DND-41 (cell line): ENCODE measurements at places on chromosomes 3 and 15.

DNA sequence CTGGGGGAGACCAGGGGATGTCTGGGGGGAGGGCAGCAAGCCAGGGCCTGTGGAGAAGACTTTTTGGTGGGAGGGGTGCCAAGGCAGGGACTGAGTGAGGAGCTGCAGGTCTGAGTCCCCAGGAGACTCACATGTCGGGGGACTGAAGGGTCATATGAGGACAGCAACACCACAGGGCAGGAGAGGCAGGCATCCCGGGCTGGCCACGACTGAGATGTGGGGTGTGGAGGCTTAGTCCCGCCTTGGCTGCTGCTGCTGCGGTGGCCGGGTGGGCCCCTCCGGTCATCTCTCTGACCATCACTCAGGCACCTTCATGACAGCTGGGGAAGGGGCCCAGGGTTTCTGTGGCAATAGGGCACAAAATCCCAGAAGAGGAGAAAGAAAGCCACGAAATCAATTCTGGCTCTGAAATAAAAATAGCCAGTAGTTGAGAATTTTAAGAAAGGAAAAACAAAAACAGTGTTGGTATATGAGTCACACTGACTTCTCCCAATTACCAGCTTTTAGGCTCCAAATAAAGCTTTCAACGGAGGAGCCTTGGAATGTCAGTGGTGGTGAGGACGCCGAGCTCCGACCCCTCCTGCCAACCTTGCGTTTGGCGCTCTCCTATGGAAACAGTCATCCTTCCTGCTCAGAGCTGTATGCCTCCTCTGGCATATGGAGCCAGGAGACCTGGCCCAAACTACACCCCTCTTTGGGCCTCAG is 52.9 kb upstream of the ITGA11 start:
- no peak for DNase-seq

DNA sequence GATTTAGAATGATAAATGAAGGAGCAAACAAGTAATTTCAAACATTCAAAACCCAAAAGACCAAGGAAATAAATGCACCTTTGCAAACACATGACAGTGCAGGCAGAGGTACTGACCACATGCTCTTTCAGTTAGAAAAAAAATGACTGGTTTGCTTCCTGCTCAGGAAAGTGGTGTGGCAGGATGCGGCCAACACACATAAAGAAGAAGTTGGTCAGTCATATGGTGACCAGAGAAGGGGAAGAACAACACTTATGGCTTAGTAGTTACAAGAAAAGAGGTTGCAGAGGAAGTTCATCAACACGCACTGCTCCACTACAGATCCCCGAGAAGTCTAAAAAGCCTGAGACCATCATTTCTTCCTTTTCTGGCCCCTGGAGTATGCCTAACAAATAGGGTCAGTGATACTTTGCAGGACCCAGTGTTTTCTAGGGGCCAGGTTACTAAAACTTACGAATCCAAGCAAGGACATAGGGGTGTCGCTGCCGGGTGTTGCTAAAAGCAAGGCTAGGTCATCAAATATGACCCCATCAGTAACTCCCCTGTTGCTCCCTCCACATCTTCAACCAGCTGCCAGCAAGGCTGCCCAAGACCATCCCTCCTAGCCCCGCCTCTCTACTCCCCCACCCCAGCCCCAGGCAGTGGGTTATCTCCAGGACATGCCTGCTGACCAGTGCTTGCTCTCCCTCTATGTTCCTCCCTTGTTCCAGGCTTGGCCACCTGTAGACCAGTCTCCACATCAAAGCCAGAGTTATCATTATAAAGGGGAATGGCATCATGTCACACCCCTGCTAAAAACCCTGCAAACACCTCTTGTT is 11.2 kb downstream of the ATP8B4 start:
- DNase-seq = no peak

GRCh38 chr15:39125226-39125625 is 455.7 kb upstream of the THBS1 start:
- DNase-seq = no peak

DNA sequence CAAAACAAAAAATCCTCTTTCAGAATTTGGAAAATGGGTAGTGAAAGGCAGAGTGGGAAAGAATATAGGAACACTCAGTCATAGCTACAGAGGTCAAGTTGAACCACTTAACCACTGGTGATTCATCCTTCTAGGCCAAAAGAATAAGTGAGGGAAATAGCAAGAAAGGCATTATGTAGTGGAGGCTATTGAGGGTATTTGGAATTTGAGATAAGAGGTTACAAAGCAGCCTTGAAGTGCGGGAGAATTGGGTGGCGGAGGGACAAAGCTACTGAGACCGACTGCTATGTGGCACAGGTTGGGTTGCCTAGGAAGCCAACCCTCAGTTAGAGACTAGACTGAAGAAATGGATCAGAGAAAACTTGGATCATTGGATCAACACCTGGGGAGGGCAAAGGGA is 109.5 kb downstream of the SYNPR start:
- no peak for DNase-seq

- no peak for DNase-seq
Measured at GRCh38 chr3:171086914-171087313, 60.4 kb upstream of the SLC2A2 start.

GRCh38 chr3:152183473-152183872 is 85.3 kb upstream of the MBNL1 start:
- DNase-seq = peak; percentile 70

GRCh38 chr15:100783760-100784492 is 95.7 kb upstream of the ALDH1A3 start:
- DNase-seq = no peak

DNA sequence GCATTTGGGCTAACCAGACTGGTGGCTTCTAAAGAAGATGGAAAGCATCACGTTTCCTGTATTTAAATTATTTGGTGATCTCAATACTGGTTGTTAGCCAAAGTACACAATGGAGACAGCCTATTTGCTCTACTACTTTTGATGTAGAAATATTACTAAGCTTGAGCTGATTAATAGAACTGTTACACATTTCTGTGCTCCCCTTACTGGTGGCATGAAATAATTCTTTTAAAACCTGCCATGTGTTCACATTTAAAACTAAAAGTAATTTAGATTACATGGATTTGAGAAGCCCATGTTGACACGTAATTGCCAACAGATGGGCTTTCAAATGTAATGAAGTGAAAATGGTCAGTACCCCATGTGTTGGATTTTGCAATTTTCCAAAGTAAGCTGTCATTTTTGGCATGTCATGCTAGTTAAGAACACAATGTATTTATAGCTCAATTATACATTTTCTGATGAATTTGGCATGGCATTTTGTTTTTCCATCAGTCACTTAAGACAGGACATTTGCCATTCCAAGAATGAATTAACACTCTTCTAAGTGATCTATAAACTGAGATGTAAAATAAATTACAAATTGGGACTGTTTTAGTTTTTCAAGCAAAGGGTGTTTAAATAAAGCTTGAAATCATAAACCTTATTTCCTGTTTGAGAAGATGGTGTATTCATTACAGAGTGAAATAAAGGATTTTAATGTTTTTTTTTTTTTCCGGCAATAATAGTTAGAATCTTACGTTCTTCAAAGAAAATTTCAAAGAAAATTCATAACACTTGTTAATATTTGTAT is 10.8 kb upstream of the RARRES1 start:
- DNase-seq = no peak

DNA sequence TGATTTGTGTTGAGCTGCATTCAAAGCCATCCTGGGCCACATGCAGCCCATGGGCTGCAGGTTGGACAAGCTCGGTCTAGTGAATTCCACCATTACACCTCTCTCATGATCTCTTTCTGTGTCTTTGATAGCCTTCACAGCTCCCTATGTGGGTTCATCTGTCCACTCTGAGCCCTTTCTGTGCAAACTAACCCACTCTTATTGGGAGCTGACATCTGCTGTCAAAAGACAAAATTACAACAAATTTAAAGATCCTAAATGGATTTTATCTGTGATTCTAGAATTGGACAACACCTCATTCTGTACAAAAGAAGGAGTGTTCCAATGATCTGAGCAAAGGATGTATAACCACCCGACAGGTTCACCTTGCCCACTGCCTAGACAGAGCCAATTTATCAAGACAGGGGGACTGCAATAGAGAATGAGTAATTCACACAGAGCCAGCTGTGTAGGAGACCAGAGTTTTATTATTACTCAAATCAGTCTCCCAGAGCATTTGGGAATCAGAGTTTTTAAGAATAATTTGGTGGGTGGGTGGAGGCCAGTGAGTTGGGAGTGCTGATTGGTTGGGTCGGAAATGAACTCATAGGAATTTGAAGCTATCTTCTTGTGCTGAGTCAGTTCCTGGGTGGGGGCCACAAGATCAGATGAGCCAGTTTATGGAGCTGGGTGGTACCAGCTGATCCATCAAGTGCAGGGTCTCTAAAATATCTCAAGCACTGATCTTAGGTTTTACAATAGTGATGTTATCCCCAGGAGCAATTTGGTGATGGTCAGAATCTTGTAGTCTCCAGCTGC is 2.6 kb upstream of the XYLB start:
- no peak for DNase-seq

GRCh38 chr15:73584699-73585420 is 48.3 kb downstream of the NPTN start:
- DNase-seq = no peak

DNA sequence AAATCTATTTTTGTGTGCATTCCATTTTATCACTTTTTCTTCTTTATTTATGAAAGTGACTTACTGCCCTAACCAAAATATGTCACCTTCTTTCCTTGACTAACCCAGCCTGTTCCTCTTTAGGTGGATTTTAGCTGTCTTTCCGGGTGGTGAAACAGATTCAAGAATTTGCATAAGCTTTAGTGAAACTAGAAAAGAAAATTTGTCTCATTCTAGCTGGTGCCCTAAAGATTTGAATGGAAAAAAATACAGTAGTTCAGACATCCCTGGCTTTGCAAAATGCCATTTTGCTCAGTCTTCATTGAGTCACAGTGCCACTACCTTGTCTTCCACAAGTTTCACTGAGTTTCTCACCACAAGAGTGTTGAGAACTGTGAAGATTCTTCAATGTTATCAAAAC is 28.2 kb upstream of the CCDC50 start:
- DNase-seq = no peak

- no peak for DNase-seq
Measured at GRCh38 chr3:69938061-69938460, 61.5 kb upstream of the SAMMSON start.

- no peak for DNase-seq
Measured at GRCh38 chr15:51191072-51191670, 96.5 kb upstream of the TNFAIP8L3 start.

GRCh38 chr3:45654397-45654944 is 34.7 kb upstream of the SACM1L start:
- no peak for DNase-seq

DNA sequence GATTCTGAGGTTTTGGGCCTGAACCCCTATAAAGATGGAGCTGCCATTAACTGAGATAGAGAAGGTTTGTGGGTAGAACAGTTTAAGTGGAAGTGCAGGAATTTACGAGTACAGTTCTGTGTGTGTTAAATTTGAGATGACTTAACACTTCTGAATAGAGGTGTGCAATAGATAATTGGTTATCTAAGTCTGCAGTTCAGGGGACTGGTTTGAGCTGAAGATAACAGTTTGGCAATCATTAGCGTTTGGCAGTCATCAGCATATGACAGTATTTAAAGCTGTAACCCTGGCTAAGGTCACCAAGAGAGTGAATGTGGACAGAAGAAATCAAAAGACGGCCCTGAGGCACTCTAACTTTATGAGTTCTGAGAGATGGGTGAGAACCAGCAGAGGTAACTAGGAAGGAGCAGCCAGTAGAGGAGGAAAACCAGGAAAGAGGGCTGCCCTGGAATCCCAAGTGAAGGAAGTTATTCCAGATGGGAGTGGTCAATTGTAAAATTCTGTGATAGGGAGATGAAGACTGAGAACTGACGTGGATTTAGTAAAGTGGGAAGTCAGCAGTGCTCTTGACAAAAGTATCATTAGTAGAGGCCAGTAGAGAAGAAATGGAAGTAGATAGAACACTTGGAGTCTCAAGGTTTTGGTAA is 8.1 kb downstream of the MYNN start:
- DNase-seq = no peak

DNA sequence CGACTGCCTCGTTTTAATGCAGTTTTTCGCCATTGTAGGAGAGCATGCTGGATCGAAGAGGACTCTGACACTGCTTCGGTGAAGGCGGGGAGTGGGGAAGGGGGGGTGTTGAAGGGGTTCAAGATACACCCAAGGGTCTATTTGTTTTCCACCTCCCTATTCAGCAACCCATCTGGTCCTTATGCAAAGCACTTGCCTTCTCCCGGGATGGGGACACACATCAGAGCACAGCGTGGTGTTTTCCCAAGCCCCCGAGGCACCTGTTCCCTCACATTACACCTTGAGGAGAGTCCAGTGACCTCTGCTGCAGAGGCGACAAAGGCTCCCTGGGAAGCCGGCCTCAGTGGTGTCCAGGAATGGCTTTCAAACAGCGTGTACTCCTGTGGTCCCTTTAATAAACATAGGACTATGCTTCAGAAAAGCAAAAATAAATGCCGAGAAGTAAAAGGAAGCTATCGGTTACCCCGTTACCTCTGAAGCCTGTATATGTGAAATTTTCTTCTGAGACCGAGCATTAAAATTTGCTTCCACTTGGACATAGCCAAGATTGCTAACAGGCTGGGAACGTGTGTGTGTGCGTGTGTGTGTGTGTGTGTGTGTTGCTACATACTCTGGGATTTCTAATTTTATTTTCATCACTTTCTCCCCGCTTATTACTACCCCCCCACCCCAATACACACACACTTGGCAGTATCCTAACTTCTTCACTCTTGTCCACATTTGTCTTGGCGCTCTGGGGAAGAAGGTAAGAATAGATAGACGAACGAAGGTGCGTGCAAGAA is 53.2 kb downstream of the CCDC54 start:
- DNase-seq = peak; percentile 9

GRCh38 chr3:68817243-68817642 is 115.1 kb downstream of the TAFA4 start:
- DNase-seq = no peak

GRCh38 chr3:126322181-126322967 is 34.8 kb downstream of the KLF15 start:
- no peak for DNase-seq

- no peak for DNase-seq
Measured at GRCh38 chr3:56882896-56883295, 81.1 kb upstream of the ARHGEF3 start.

DNA sequence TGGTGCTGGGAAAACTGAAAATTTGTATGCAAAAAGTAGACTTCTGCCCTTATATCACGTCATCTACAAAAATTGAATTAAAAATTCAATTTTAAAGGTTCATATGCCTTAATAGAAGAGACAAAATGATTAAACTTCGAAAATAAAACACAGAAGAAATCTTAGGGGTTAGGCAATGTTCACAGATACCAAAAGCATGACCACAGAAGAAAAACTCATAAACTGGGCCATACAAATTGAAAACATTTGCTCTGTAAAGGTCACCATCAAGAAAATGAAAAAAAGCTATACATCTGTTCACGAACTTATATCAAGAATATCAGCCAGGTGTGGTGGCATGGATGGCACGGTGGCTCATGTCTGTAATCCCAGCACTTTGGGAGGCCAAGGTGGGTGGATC is 245.1 kb downstream of the PCCB start:
- DNase-seq = no peak

GRCh38 chr15:75695220-75695619 is 17.4 kb downstream of the CSPG4 start:
- peak; percentile 15 for DNase-seq
